ENCODE measurements at places on chromosomes 2 and 18.

GRCh38 chr2:142868229-142868762, 9.2 kb upstream of the KYNU start:
- no peak for DNase-seq

DNA sequence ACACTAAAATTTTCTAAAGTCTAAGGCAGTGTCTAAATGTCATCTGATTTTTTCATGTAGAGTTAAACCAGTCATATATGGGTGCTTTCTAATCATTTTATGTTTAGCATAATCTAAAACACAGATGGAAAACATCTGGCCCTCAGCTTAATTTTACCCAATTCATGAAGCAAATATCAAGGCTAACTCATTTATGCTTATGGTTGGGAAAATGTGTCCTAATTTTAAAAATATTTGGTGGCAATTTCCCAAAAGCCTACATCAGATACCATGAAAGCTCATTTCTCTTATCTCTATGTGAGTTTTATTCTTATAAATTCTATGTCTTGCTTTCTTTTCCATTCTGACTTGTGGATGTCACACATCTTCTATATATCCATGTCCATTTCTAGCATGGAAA, 7.2 kb downstream of the SP5 start:
- DNase-seq: no peak

DNA sequence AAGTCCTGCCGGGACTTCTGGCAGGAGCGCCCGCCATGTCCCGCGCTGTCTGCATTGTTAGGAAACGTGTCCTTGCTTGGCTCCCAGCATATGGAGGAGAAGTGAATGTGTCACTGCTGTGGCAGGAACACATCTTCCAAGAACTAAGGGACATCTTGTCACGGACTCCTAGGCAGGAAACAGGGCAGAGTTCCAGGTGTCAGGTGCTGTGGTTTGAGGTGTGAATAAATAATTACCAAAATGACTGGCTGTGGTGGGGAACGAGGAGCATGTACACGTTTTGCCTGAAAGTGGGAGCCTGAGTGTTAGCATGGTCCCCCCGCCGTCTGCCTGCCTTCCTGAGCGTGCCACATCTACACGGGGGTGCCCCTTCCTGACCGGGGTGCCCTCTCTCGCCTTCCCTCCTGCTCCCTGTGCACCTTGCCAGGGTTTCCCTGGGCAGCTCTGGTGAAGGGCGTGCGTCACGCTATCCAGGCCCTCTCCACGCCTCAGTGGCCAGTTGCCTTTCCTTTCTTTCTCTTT, 237.5 kb downstream of the LDLRAD4 start:
- DNase-seq: no peak

DNA sequence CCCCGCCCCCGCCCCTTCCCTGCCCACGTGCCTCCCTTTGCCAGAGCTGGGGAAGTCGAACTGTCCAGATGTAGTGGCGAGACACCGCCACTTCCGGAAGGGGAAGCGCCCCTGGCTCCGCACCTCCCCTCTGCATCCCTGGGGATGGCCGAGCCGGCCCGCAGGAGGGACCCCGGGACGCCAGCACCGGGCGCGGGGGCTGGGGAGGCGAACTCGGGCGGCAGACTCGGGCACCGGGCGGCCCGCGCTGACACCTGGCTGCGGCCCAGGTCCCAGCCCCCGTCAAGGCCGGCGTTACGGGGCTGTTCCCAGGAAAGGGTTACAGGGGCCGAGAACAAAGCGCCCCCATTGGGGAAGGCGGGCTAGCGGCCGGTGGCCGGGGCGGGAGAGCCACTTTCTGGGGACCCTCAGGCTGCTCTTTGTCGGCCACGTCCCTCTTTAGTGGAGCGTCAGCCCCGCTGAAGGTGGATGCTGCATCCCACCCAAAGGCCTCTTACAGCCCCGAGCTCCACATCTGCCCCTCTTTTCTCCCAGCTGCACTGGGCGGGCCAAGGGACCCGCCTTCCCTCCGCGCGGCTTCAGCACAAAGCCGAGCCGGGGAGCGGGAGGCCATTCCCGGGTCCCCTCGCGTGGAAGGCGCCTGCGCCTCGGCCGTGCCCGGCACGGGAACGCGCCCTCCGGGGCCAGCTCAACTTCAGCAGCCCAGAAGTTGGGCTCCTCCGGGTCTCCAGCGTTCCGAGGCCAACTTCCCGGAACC, 1.3 kb downstream of the SDC1 start:
- peak; percentile 49 for DNase-seq

DNA sequence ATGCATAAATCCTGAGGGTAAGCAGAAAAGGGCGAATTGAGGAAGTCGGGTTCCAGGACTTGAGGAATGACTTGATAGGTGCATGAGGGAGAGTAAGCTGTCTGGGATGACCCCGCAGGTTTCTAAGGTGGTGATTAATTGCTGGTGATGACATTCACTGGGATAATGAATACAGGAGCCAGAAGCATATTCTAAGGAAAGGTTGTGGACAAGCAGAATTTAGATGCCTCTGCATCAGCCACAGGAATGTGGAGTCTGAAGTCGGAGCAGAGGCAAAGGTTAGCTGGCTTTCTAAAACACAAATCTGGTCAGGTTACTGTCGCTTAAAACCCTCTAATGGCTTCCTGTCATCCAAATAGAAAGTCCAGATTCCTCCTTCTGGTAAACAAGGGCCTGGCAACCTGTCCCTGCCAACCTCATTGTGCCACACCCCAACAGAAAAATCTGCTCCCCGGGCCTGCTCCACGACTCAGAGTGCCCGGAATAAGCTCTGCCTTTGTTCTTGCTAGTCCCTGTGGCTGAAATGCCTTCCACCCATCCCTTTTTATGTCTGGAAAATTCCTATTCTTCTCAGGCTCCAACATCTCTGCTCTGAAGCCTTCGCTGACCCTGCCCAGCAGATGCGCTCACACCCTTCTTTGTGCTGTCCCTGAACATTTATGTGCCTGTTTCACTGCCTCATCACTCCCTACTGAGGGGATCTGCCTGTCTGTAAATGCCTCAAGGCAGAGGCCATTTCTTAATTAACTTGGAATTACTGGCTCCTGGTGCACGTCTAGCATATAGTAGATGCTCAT, 11.3 kb upstream of the TMEM214 start:
- no peak for DNase-seq

GRCh38 chr2:46173636-46174250, 123.5 kb upstream of the EPAS1 start:
- no peak for DNase-seq

DNA sequence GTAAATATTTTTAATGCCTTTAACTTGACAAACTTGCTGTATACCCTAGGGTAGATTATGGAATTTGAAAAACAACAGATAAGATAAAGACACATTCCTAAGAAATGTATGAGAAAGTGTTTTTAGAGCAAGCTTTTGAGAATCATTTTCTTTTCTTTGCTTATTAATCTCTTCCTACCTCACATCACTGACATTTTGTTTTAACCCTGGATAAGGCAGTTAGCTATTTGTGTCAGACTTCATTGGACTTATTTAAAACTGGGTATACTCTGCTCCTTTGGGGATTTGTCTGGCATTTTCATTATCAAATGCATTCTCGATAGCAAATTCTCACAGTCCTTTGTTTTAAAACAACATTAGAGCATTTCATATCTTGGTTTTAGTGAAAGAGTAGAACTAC, 17.2 kb downstream of the EML4 start:
- DNase-seq: no peak

DNA sequence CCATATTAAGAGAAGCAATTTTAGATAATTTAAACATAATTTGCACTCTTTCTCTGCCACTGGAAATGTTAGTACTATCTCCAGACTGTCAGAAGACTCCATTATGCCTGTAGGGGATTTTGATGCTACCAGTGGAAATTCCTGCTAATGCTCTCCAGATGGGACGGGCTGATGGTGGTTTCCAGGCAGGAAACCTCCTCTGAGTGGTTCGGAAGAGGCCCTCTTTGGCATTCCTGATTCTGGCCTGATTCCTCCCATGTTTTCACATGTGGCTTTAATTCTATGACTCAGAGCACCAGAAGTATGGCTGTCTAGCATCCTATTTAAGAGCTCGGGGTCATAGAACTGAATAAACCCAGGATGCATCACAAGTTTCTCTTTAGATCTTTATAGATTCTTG, 70.9 kb upstream of the ST6GAL2 start:
- no peak for DNase-seq

GRCh38 chr2:59029058-59029457, 787.9 kb upstream of the FANCL start:
- DNase-seq: no peak

- no peak for DNase-seq
Measured at GRCh38 chr18:9594823-9595596, 19.3 kb downstream of the PPP4R1 start.

- DNase-seq: no peak
Measured at GRCh38 chr2:171824086-171824485, 70.0 kb downstream of the SLC25A12 start.

DNA sequence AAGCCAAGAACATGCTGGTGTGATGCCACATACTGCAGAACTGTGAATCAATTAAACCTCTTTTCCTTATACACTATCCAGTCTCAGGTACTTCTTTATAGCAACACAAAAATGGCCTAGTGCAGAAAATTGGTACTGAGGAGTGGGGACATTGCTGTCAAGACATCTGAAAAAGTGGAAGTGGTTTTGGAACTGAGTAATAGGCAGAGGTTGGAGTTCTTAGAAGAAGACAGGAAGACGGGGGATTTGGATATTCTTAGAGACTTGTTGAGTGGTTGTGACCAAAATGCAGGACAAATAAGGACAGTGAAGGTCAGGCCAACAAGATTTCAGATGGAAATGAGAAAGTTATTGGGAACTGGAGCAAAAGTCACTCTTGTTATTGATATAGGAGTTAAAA, 31.3 kb upstream of the CDH2 start:
- DNase-seq: no peak

GRCh38 chr2:231627384-231628120, 34.9 kb downstream of the TEX44 start:
- no peak for DNase-seq

GRCh38 chr2:31299547-31299946, 65.6 kb downstream of the EHD3 start:
- no peak for DNase-seq

DNA sequence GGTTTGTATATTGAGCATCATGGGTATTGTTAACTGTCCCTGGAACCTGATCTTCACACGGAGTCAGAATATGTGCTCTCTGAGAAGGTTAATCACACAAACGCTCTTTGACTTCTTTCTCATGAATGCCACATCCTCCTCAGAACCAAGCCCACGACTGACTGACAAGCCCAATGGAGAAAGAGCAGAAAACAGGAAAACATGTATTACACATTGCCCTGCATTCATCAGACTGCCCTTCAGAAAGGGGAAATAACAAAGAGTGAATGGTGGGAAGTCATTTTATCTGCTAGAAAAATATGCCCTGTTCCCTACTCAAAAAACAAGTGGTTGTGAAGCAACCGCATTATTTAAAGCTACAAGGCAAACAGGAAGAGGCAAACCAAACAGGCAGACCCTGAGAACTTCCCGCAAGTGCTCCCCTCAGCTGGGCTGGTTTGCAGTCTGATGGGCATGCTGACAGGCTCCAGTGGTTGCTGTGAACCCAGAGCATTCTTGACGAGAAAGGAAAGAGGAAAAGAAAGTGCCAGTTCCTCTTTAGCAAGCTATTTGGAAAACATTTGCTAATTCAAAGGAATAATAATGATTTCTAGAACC, 172.9 kb upstream of the SETBP1 start:
- no peak for DNase-seq

- no peak for DNase-seq
Measured at GRCh38 chr2:236637686-236638569, 68.3 kb downstream of the ACKR3 start.

- DNase-seq: no peak
Measured at GRCh38 chr18:77067291-77068061, 65.1 kb downstream of the MBP start.

- DNase-seq: no peak
Measured at GRCh38 chr2:169862816-169863215, 35.6 kb downstream of the UBR3 start.

- DNase-seq: no peak
Measured at GRCh38 chr18:69599377-69599776, 198.7 kb downstream of the DOK6 start.

- DNase-seq: no peak
Measured at GRCh38 chr2:171410101-171410500, 23.7 kb downstream of the METTL8 start.

GRCh38 chr2:46456789-46457188, 22.6 kb upstream of the TMEM247 start:
- no peak for DNase-seq

GRCh38 chr2:15763822-15764682, 172.4 kb downstream of the DDX1 start:
- no peak for DNase-seq

DNA sequence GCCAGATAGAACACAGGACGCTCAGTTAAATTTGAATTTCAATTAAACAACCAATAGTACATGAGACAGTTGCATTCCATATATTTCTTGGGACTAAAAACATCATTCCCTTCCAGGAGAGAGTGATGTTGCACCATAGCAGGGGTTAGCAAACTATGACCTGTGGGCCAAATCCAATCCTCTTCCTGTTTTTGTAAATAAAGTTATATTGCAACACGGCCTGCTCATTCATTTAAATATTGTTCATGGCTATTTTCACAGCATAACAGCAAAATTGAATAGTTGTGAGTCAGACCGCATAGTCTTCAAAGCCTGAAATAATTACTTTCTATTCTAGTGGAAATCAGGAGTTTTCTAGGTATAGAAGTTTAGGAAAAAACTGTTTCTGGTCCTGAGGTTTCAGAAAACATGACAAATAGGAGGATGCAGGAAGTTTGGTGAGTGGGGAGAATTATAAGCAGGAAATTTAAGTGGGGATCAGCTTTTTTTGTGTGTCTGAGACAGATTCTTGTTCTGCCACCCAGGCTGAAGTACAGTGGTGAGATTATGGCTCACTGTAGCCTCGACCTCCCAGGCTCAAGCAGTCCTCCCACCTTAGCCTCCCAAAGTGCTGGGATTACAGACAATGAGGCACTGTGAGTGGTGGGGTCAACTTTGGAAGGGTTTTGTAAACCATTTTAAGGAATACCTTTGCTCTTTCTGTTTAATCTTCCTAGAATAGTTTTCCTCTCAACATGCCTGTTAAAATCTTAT, 131.5 kb downstream of the SOCS6 start:
- DNase-seq: no peak

GRCh38 chr2:26927221-26927620, 43.2 kb upstream of the MAPRE3 start:
- no peak for DNase-seq

GRCh38 chr2:1518867-1519530, 105.7 kb downstream of the TPO start:
- no peak for DNase-seq

GRCh38 chr2:60980071-60980815, 37.3 kb upstream of the PEX13 start:
- DNase-seq: no peak

DNA sequence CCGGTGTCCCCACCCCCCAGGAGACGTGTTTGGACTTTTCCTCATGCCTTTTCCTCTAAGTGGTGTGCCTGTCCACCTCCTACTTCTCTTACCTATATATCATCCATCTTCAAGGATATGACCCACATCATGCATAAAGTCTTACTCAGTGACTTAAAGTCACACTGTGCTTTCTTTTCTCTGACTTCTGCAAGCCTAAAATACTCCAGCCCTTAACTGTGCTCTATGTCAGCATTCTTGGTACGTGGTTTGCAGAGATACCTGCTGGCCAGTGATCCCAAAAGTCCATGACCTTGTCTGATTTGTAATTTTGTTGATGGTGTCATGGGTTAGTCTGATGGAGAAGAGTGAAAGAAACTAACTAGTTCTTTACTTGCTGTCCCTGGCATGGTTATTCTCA, 393.6 kb upstream of the NRP2 start:
- no peak for DNase-seq

All from HEK293T (cell line).